NCI-H526 (cell line): ENCODE measurements at places on chromosomes 3 and 15.
A peak's percentile ranks its signal among the peaks of the same experiment; 100 is the strongest.

- DNase-seq: no peak
These were observed 21.0 kb downstream of the ANAPC13 start for GRCh38 chr3:134464689-134465365.

DNA sequence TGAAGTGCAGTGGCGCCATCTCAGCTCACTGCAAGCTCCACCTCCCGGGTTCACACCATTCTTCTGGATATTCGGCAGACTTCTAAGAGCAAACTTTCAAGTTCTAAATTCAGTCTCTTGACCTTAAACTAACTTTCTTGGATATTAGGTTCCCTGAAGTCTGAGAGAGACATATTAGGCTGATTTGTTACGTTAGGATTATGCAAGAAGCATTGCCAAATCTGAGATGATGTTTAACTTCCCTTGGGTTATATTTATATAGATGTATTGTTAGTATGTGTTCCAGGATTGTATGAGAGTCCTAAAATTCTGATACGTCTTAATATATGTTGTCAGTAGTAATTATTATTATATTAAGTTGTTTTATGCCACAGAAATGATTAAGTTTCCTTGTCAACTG is 80.1 kb downstream of the SLC6A1 start:
- no peak for DNase-seq

DNA sequence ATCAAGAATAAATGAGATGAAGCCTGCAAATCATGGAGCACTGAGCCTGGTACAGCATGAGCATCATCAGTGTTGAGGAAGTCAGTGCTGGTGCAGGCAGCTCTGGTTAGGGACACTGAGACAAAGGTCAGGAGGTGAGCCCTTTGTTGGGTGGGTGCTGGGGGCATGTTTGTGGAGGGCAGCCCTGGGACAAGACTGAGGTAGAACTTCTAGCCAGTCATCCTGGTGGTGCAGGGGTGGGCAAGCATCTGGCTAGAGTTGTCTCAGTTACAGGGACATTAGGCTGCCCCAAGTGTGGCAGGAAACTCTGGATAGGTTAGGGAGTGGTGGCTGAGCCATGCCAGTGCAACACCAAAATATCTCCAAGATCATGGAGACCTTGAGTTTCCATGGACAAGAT is 27.3 kb downstream of the WNT5A start:
- DNase-seq: no peak

GRCh38 chr3:57165641-57166040 is 488 bp upstream of the IL17RD start:
- DNase-seq: no peak

GRCh38 chr15:57592426-57592825 is 722 bp downstream of the MYZAP start:
- peak; percentile 14 for DNase-seq

GRCh38 chr3:33886015-33886414 is 87.6 kb downstream of the PDCD6IP start:
- DNase-seq: no peak

DNA sequence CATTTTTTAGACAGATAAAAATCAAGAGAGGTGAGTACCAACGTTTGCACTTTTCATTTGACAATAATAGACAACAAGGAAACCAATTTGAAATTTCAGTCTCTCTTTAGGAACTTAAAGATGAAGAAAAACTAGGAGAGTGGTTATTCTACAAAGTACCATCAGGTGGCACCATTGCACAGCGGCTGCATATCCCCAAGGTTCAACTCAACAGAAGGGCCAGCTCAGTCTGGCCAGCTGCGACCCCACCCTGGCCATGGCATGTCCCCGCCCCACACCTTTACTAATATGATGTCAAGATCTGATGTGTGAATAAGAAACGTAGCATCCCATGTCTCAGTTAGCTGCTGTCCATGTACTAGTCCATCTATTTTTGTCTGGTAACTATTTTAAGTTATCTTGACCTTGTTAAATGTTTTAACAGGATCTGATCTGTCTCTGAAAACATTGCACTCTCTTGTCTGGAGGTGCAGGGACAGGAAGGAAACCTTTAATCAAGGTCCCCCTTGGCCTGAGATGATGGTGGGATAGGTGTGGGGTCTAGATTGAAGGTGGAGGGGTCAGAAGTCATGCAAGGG is 35.5 kb upstream of the CGNL1 start:
- DNase-seq: no peak

DNA sequence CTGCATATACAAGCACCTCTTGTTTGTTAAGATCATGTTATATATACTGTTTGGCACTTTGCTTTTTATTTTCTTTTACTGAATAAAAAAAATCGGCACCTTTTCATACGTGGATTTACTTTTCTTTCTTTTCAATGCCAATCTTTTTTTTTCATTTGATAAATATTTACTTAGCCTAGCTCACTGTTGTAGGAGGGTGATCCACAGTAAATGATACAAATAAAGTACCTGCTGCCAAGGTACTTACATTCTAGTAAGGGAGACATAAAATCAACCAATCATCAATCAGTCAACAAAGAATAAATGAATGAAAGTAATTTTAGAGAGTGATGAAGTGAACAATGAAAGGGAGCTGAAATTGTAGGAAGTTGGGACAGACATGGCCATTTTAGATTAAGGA is 18.3 kb downstream of the GNB5 start:
- no peak for DNase-seq

DNA sequence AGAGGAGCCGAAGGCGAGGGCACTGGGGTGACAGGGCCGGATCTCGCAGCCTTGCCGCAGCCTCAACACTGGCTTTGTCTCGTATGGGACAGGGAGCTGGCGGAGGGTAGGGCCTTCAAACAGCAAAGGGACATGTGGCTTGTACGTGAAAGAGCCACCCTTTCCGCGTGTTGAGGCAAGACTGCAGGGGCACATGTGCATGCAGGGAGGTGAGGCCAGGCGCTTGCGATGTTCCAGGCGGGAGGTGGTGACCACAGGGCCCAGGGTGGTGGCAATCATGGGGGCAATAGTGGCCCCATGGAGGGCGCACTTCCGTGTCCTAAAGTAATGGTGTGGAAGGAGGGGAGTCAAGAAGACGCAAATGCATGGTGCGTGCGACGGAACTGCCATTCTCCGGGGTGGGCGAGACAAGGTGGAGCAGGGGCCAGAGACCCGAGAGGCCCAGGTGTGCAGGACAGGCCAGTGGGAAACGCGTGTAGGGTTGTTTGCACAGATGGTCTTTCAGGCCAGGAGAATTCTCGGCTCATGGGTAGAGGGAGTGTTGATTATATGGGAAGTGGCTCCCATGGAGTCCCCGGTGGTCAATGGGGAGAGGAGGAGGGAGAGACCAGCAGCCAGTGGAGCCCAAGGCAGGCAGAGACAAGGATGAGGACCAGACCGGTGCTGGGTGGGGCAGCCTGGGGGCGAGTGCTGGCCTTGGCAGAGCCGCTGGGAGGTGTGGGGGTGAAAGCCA is 45.8 kb upstream of the PCSK6 start:
- no peak for DNase-seq
